PC-3 (cell line): ENCODE measurements at places on chromosomes 13 and 19. TPM values are rescaled to one million over a fixed set of nuclear protein-coding genes. Genes with fewer than 3 reads are reported as not detected.

Gene VSIG10L
- total RNA-seq, result 3.1 and 3.5 TPM in 2 replicates

Gene CYP4F12
- not detected in 2 replicates for total RNA-seq

GRCh38 chr19:48512504-48513288, 1.1 kb upstream of the LMTK3 start:
- H3K4me1 ChIP-seq, result no peaks in the 10 kb centered on the region; the same call in 1 of the 2 replicates
- DNase-seq, result no peak
- H3K36me3 ChIP-seq, result no peaks in the 10 kb centered on the region
- no peaks in the 10 kb centered on the region for H3K27me3 ChIP-seq
- no peak overlapping the region for H3K27ac ChIP-seq
- H3K4me3 ChIP-seq, result peak overlapping the region; percentile 81

GRCh38 chr19:39126312-39127187, 964 bp downstream of the PAK4 start:
- no peaks in the 10 kb centered on the region for H3K27me3 ChIP-seq
- H3K4me1 ChIP-seq, result peaks cover 7% of the 10 kb centered on the region; the same call in 1 of the 2 replicates
- H3K27ac ChIP-seq, result peak overlapping the region; percentile 68
- no peaks in the 10 kb centered on the region for H3K36me3 ChIP-seq
- peak overlapping the region; percentile 96 for H3K4me3 ChIP-seq
- DNase-seq, result peak; percentile 54
